Endothelial cell (in vitro differentiated cells): ENCODE measurements at places on chromosomes 5 and 9. TPM values are rescaled to one million over a fixed set of nuclear protein-coding genes. Genes with fewer than 3 reads are reported as not detected.
A peak's percentile ranks its signal among the peaks of the same experiment; 100 is the strongest.

UBTD2 gene
- total RNA-seq = 38.8 TPM

LMX1B gene
- 0.26 TPM for total RNA-seq

SLC46A2 gene
- not detected for total RNA-seq

SPRY4 gene
- 74.2 TPM for total RNA-seq

IFNA2 gene
- total RNA-seq = not detected

ADAMTSL1 gene
- 18.2 TPM for total RNA-seq

- peak; percentile 14 for DNase-seq
Measured at GRCh38 chr9:94952565-94953373, 226.3 kb downstream of the AOPEP start.

DNA sequence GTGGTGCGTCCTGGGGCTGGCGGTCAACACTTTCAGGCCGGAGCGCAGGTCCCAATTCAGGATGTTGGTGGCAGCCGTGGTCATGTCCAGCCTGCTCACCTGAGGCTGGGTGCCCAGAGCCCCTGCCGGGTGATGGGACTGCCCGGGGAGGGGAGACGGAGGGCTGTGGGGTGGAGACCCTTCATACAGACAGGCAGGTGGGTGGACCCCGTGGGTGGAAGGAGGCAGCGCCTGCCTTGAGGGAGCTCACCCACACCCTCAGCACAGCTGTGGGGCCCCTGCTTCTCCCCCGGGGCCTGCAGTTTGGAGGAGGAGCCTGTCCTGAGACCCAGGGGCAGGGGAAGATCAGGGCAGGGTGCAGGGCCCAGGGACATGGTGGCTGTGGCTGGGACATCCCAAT, 6.9 kb upstream of the PTGDS start:
- no peak for DNase-seq

- no peak for DNase-seq
Measured at GRCh38 chr5:130720355-130720754, 444.7 kb downstream of the HINT1 start.

DNA sequence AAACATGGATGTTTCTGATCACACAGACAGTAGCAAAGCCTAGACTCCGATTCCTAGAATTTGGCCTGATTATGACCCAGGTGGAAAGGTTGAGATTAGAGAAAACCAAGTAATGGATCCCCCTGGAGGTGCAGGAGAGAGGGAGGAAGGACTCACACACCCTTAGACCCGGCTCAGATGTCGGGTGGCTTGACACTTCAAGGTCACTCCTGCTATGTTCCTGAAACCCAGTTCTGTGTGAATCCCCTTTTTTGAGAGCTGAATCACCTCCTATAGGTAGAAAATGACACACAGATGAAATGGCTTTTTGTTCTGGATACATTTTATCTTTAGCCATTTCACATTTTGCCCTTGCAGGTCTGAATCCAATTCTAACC, 192.8 kb downstream of the ARRDC3 start:
- no peak for DNase-seq

GRCh38 chr5:73296772-73297171, 123.8 kb downstream of the TMEM174 start:
- DNase-seq = no peak

GRCh38 chr5:179405426-179406030, 60.3 kb upstream of the ADAMTS2 start:
- DNase-seq = no peak

GRCh38 chr5:16013334-16014065, 166.1 kb downstream of the MARCHF11 start:
- no peak for DNase-seq

- DNase-seq = no peak
Measured at GRCh38 chr5:89418407-89419085, 535.6 kb upstream of the MEF2C start.

DNA sequence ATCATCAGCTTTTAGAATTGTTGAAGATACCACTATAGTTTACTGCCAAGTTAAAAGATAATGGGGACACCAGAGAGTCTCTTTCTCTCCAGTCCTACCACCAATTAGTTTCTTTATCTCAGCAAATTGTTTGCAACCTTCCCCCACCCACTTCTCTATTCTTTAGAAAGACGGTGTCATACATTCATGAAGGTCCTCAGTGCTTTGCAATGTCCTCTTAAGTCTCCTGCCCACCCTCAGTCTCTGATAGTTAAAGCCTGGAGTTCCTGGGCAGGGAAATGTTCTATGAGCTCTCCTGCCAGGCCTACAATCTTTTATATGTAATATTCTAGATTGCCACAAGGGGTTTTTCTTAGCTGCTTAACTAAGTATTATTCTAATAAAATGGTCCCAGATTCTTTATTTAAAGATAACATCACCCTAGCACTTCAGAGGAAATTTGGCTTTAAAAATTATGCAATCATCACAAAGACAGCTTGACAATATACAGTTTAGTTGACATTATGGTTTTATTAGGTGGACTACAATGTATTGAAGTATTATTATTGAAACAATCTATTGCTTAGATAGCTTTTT, 509.2 kb downstream of the CSNK1G3 start:
- DNase-seq = no peak

GRCh38 chr5:6488021-6488420, 39.4 kb downstream of the UBE2QL1 start:
- DNase-seq = no peak

DNA sequence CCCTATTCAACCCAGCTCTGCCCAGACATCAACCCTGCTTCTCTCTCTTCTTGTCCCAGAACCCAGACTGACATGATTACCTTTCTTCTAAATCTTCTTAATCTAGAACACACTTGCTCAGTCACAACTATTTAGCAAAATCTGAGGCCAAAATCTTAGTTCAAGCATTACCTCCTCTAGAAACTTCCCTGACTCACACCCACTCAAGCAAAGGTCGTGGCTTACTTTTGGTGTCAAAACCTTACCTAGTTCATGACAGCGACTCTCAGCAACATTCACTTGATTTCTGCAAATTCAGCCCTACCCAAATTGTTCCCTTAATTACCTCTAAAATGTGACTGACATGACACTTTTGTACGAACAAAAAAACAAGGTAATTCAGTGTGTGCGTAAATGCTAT, 130.2 kb downstream of the TLE1 start:
- no peak for DNase-seq

DNA sequence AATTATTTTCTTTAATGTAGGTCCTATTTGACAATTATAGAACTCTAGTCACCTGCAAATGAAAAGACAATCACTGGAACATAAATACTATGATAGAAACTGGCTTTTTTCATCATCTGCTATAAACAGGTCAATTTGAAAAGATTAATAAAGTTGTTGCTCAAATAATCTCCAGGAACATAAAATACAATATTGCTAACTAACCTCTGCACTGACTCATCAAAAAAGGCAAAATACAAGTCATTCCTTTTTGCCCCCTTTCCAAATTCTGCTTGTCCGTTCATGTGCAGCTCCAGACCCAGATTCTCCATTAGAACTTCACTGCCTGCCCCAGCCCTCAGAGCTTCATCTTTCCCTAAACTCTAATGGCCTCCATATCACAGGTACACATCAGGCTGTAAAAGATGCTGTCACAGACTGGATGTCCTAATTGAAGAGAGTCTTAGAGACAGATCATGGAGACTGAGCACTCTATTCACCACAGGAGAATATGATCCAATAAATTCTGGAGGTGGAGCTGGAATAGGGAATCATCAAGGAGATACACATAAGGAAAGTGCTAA, 1.6 kb downstream of the DCTN4 start:
- DNase-seq = no peak

DNA sequence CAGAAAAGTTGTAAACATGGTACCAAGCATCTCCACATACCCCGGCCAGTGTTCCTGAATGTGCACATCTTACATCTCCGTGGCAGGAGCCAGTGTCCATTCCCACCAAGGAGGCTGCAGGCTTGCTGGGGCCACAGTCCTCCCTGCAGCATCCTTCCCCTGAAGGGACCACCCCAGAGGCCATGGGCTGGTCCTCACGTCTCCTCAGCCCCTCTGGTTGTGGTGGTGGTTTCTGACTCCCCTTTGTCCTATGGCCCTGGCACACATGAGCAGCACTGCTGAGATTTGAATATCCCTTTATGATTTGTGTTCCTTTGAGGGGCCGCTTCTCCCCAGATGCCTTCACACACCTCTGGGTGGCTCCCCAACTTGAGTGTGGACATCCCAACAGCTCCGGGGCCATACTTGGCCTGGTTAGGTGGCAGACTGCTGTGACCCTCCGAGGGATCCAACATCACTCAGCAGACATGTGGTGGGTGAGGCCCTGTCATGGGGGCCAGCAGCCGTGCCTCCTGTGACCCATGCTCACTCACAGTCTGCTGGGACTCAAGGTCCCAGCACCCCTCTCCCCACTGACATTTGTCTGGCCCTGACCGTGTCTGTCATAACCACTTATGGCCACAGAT, 14.3 kb downstream of the PHF2 start:
- DNase-seq = no peak

- no peak for DNase-seq
Measured at GRCh38 chr5:135745897-135746500, 88.5 kb upstream of the SLC25A48 start.

GRCh38 chr9:121088576-121088975, 13.8 kb downstream of the CNTRL start:
- no peak for DNase-seq

DNA sequence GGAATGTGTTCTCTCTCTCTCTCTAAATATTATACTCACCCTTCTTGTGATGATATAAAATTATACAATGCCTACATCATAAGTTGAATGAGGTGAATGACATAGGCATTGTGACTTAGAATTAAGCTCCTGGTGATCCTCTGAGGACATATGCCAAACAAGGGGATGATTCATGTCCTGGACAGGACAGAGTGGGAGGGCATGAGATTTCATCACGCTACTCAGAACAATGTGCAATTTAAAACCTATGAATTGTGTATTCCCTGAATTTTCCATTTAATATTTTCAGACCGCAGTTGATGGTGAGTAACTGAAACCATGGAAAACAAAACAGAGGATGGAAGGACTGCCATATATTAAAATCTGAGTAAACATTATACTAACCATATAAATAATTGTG, 782.2 kb upstream of the NUDT12 start:
- DNase-seq = no peak

- no peak for DNase-seq
Measured at GRCh38 chr5:124457901-124458300, 288.5 kb downstream of the ZNF608 start.

GRCh38 chr9:14340219-14340873, 26.4 kb upstream of the NFIB start:
- DNase-seq = no peak
